ENCODE measurements at places on chromosomes 16 and 17.

- DNase-seq, result no peak
These were observed 333 bp downstream of the MAFG start for GRCh38 chr17:81927152-81927652.

- no peak for DNase-seq
These were observed 280.4 kb downstream of the SNX29 start for GRCh38 chr16:12256921-12257320.

DNA sequence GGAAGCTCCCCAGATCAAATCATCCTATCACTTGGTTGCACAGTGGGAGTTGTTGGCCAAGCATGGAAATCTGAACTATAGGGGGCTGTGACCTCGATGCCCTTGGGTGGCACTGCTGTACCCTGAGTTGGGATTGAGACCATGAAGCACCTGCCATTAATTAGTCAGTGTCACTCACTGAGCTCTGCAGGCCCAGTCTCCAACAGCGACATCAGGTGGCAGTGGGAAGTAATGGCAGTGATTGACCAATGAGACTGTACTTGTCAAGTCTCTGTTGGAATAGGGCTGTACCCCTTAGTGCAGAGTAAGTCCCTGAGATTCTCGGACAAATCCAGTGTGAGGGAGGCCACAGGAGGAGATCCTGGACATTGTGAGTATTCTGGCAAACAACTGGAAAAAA, 118.0 kb upstream of the RPL38 start:
- DNase-seq, result no peak

DNA sequence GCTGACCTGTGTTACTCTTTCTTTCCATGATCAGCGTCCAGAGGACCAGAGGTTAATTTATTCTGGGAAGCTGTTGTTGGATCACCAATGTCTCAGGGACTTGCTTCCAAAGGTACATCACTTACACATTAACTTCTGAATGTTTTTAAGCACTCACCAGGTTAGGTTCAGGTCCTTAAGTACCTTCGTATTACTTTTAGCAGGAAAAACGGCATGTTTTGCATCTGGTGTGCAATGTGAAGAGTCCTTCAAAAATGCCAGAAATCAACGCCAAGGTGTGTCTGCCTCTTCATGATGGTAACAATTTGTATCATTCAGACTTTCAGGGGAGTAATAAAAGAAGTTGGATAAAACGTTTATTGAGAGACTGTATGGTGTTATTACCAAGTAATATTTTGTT, 3.3 kb downstream of the HERPUD1 start:
- DNase-seq, result no peak

GRCh38 chr16:61968242-61969076, 67.8 kb downstream of the CDH8 start:
- no peak for DNase-seq

- no peak for DNase-seq
These were observed 12.2 kb upstream of the DUS1L start for GRCh38 chr17:82077617-82078358.

DNA sequence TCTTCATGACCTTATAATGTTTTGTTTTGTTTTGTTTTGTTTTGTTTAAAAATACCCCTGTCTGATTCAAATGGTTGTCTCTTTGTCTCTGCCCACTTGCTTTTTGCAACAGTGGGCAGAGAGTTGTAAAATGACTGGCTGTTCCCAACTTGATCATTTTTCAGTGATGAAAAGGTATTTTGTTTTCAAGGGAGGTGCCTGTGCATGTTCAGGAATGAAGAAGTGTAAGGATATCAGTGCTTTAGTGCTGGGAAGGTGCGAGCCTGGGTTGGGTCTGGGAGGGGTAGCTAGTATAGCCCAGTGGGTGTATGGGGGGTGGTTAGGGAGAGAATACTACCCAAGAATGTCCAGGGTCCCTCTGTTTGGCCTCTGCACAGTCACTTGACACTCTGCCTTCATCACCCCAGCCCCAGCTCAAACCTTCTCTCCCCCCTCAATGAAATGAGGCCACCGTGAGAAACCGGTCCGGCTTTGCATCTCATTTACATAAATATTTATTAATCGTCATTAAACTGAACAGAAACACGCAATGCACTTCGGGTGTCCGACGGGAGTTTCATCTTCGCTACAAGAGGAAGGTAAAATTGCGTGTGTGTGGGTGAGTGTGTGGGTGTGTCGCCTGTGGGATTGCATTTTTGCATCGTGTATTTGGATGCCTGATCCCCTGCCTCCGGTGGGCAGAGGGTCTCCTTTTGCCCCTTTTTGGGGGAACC, 4.3 kb downstream of the NEUROD2 start:
- DNase-seq, result no peak

GRCh38 chr17:9255833-9256232, 234.5 kb downstream of the NTN1 start:
- DNase-seq, result no peak

- DNase-seq, result no peak
These were observed 14.1 kb downstream of the AKAP1 start for GRCh38 chr17:57099165-57099564.

DNA sequence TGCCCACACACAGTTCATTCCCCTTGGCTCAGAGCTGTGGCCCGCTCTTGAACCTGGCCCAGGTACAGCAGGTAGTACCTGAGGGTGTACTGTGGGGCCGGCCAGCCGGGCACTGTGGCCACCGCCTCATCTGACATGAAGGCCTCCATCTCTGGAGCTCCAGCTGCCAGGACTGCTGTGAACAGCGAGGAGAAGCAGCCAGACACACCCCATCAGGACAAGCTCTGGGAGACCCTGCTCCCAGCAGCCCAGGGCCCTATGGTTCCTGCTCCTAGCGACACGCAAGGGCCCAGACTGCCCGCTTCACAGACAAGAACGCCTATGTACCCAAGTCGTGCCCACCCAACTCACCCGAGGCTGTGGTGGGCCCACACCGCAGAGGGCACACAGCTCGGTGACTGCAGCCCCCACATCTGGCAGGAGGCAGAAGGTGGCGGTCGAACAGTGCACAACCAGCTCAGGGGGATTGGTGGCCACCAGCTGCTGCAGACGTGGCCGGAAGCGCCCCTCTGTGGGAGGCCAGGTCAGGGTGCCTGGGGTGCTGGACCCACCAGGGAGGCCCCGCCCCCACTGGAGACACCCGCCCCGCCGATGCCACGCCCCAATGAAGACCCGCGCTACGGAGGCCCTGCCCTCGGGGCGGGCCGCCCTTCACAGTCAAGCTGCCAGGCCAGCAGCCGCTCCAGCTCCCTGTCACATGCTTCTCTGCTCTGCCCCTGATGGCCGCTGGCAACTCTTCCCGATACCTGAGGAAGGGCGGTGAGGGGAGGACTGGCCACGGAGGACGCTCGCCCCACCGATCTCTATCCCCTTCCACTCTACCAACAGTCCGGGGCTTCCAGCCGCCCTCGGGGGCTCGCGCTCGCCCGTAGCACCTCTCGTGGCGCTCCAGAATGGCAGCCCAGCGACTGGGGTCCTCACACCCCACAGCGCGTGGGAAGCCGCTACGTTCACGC, 1.1 kb upstream of the STUB1 start:
- peak; percentile 78 for DNase-seq

DNA sequence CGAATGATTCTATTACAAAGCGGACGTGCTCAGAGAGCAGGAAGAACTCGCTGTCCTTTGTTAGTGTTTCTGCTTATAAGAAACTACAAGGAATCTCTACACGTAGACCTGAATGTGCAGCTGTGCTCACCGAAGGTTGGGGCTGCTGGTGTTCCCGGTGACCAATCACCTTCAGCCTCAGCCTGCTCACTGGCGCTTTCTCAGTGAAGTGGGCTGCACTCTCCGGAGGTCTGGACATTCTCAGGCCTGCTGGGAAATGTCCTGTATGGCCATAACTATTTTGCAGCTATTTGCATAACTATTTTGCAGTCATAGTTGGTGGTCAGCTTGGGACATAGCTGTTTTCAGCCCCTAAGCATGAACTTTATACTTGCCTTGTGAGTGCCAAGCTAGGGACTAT, 9.7 kb upstream of the CIAO3 start:
- DNase-seq, result no peak

DNA sequence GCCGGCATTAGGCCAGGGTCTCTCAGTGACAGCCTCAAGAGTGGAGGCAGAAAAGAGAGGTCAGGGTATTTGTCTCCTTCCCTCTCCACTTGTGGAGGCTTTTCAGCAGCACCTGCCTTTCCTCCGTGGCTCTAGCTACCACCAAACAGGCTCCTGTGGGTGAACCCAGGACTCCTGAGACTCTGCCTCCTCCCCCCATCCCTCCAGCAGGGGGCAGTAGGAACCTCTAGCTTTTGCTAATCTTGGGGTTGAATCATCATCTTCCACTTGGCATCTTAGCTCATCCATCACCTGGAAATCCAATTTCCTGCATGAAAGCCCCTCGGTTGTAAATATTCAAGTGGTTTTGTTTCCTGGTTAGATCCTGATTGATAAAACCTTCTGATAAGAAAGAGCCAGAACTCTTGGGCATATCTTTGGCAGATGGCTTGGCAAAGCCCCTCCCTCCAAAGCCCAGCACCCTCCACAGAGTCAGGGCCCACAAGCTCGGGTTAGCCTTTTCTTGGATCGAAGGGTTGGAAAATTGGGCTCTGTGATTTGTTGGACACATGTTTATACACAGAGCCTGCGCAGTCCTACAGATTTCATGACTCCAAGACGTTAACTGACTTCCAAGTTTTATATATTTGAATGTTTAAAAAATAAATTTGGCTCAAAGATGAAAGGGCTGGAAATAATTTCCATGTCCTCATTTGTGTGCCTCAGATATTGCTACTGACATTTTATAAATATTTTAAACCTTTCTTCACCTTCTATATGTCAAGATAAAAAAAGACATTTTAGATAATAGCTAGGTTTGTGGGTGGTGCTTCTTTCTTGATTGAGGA, 322.1 kb downstream of the MAP2K4 start:
- no peak for DNase-seq

DNA sequence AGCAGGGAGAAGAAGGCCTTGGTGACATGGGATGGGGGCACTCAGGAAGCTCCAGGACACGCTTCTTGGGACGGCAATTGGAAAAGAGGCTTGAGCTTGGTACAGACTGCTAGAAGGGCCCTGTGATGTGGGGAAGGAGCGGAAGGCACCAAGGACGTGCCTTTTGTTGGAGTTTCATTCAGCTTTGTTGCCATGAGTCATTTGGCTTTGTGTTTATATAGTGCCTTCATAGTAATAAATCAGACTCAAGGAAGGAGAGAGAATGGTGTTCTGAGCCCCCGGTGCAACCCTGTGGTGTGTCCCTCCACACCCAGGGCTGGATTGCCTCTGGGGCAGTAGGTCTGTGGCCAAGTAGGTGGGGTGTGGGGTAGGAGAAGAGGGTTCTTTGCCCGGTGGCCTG, 7.4 kb upstream of the TBX4 start:
- no peak for DNase-seq

GRCh38 chr17:47834756-47835155, 3.3 kb downstream of the LRRC46 start:
- DNase-seq, result no peak

GRCh38 chr16:68009157-68009735, 6.5 kb downstream of the DPEP2NB start:
- DNase-seq, result no peak

DNA sequence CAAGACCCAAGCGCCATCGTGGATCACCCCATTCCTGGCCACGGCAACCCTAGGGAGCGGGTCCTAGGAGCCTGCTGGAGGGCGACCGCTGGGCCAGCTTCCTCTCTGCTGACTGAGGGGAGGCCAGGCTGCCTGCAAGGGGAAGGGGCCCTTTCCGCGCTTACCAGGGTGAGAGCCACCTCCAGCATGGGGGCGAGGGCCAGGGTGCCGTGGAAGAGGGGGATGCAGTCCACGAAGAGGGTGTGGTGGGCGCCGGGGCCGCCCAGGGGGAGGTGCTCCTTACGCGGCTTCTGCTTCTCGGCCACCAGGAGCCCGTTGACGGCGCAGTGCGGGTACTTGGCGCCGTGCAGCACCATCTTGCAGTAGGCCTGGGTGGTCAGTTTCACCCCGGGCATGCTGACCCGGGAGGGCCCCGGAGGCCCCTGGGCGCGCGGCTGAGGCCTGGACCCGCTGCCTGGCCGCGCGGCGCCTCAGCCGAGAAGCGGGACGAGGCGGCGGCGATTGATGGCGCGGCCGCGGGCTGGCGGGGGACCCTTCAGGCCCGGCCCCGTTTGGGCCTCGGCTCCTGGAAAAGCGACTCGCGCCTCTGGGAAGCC, 345 bp downstream of the EMC8 start:
- DNase-seq, result no peak

DNA sequence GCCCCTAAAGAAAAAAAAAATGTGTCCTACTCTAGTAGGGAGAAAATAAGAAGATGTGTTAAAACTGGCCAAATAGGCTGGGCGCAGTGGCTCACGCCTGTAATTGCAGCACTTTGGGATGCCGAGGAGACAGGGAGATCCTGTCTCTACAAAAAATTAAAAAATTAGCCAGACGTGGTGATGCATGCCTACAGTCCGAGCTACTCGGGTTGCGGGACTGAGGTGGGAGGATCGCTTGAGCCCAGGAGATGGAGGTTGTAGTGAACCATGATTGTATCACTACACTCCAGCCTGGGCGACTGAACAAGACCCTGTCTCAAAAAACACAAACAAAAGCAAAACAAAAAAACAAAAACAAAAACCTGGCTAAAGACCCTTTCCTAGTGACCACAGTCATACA, 15.9 kb downstream of the ZFHX3 start:
- DNase-seq, result no peak

DNA sequence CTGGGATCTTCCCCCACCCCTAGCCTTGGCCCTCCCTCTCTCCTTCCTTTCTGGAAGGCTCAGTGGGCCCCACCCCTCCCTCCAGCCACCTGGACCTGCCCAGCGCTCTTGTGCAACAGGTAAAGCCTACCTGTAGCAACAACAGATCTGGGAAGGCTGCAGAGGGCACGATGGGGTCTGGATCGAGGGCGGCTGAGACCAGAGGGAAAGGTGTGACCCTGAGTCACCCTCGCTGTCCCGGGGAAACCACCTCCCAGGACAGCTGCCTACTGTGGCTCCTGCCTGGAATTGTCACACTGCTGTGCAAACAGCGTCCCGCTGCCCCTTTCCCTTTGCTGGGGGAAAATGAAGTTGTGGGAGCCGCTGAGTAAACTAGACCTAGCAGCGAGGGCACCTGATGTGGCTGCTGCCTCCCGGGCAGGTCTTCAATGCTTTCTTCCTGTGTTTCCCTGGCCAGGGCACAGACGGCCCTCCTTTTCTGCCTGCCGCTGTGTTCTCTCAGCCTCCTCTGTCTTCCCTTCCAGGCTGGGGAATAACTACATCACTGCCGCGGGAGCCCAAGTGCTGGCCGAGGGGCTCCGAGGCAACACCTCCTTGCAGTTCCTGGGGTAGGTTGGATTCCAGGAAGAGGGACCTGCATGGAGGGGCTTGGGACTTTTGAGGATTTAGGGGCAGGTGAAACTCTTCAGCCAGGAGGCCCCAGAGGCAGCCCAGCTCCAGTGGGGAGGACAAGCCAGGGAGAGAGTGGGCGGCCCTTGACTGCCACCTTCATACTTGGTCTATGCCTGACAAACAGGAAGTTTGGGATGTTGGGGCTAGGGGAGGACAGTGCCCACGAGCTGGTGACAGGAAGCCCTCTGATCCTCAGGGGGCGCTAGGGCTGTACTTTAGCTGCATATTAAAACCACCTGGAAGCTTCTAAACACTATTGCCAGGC, 22.2 kb upstream of the CYLD start:
- DNase-seq, result no peak

- DNase-seq, result peak; percentile 77
These were observed 20.4 kb upstream of the SLC38A8 start for GRCh38 chr16:84062734-84063640.

Data from right forelimb (tissue), 1 donor.